ENCODE measurements at places on chromosomes 4 and X.

DNA sequence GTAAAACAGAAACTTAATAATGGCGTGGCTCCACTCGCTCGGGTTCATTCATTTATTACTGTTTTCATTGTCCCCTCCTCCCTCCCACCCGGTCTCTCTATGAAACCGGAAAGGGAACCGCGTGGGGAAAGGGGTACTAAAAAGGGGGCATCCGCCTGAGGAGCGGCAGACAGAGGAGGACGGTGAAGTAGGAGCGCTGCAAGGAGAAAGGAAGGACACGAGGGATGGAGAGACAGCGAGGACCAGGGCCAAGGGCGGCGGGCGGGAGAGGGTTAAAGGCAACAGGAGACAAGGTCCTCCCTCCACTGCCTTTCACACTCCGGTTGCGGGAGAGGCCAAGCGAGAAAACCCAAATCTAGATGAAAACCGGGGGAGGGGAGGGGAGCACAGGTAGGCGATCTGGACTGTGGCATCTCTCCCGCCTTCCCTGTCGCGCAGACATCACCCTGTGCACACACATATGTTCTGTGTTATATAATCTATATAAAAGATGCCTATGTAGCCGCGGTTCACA lies 829 bp downstream of the ELOVL6 start:
- DNase-seq = peak; percentile 55

- no peak for DNase-seq
These were observed 19.5 kb downstream of the PRKG2 start for GRCh38 chr4:81195475-81195874.

GRCh38 chr4:38151873-38152272 lies 191.7 kb downstream of the PTTG2 start:
- DNase-seq = no peak

GRCh38 chr4:3341760-3342159 lies 48.9 kb downstream of the RGS12 start:
- no peak for DNase-seq

DNA sequence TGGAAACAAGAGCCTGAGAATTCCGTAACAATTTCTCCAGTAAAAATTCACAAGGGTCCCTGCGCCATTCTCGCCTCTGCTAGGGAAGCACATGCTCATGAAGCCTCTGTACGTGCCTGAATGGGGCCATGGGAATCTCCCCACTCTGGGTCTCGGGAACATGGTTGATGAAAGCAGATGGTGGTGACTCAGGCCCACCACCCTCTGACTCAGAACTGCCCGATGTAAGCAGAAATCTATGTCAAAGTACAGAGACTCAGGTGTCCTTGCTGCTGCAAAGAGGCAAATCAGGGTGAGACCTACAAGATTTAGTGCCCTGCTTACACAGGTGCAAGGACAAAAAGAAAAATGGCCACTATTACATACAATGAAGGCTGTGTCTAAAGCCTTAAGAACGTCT lies 65.0 kb downstream of the SCD5 start:
- no peak for DNase-seq

DNA sequence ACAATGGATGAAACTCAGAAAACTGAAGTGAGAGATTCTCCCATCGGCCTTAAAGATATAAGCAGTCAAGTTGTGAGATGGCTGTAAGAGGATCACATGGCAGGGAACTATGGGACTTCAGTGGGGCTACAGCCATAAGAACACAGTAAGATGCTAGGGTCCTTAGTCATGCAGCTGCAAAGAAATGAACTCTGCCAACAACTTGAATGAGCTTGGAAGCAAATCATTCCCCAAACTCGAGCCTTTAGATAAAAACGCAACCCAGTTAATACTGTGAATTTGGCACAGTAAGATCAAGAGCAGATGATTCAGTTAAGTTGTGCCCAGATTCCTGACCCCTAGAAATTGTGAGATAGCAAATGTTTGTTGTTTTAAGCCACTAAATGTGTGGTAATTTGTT lies 117.3 kb downstream of the FAM13A start:
- DNase-seq = peak; percentile 20

GRCh38 chr4:184721254-184721653 lies 12.6 kb downstream of the CENPU start:
- DNase-seq = no peak

GRCh38 chrX:8755116-8755515 lies 23.2 kb upstream of the ANOS1 start:
- DNase-seq = no peak

DNA sequence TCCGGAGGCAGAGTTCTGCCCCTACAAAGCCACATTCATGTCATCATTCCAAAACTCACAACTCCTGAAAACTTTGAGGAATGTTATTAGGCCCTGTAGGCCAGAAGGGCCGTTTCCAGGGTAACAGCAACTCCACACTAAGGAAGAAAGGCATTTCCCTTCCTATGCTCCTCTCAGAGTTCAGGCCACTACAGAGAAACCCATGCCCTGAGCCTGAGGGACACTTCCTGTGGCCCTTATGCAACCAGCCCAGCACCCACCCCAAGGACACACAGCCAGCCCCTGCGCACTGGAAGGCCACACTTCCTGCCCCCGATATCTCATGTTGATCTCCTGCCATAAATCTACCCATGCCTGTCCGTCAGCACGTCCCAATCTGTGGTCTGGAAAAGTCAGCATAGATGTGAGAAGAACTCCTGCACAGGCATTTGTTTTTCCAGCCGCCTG lies 289.3 kb downstream of the BCOR start:
- DNase-seq = peak; percentile 77

DNA sequence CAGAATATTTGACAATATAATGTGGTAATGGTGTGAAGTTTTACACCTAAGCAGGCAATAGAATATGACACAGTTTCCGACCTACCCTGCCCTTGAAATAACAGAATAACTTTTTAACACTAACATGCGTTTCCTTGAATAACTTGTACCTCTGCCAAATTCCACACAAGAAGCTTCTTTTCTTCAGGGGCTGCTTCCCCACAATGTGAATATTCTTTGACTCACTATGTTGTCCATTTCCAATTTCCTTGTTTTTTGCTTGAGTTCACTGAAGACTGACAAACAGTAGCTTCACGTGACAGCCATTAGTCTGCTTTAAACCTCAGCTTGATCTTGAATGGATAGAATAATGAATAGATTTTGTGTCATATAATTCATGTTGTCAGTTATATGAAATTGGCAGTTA lies 14.3 kb downstream of the SHROOM3 start:
- no peak for DNase-seq

DNA sequence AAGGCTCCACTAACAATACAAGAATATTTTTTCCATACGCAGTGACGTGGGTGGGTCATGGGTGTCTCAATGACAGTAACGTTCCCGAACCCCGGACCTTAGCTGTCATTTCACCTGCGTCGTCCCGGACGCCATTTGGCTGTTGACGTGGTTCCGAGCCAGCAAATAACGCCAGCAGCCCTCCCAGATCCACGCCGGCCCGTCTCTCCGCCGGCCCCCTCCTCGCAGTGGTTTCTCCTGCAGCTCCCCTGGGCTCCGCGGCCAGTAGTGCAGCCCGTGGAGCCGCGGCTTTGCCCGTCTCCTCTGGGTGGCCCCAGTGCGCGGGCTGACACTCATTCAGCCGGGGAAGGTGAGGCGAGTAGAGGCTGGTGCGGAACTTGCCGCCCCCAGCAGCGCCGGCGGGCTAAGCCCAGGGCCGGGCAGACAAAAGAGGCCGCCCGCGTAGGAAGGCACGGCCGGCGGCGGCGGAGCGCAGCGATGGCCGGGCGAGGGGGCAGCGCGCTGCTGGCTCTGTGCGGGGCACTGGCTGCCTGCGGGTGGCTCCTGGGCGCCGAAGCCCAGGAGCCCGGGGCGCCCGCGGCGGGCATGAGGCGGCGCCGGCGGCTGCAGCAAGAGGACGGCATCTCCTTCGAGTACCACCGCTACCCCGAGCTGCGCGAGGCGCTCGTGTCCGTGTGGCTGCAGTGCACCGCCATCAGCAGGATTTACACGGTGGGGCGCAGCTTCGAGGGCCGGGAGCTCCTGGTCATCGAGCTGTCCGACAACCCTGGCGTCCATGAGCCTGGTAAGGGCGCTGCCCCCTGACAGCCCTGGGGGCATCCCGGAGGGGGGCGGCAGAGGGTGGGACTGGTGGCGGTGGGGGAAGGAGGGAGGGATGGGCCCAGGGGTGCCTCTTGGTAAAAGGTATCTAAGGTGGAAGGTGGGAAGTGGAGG lies at the start of gene CPE:
Gene CPE, plus strand, starts transcription at position 264 of the 933 bp plus-strand sequence. Its CDS starts 214 bp downstream, at position 478.
- peak; percentile 64 for DNase-seq

DNA sequence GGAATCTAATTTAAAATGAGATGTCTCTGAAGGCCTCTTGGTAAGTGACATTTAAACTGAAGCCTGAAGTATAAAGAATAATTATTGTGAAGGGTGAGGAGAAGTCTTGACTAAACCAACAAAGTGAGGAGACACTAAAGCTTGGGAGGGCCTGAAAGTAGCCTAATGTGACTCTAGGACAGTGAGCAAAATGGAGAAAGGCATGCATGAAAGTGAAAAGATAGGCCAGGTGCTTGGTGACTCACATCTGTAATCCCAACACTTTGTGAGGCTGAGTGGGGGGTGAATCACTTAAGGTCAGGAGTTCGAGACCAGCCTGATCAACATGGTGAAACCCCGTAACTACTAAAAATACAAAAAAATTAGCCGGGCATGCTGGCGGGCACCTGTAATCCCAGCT lies 46.9 kb upstream of the SMARCAD1 start:
- DNase-seq = no peak

DNA sequence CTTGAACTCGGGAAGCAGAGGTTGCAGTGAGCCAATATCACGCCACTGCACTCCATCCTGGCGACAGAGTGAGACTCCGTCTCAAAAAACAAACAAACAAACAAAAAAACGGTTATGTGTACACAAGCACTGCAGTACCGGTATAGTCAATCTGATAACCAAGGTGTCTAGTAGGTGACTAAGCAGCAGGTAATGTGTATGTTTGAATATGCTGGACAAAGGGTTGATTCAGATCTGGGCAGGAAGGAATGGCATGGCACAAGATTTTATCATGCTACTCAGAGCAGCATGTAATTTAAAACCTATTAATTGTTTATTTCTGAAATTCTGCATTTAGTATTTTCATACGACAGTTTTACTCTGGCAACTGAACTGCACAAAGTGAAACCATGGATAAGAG lies 41.7 kb downstream of the MAGEC1 start:
- DNase-seq = no peak

DNA sequence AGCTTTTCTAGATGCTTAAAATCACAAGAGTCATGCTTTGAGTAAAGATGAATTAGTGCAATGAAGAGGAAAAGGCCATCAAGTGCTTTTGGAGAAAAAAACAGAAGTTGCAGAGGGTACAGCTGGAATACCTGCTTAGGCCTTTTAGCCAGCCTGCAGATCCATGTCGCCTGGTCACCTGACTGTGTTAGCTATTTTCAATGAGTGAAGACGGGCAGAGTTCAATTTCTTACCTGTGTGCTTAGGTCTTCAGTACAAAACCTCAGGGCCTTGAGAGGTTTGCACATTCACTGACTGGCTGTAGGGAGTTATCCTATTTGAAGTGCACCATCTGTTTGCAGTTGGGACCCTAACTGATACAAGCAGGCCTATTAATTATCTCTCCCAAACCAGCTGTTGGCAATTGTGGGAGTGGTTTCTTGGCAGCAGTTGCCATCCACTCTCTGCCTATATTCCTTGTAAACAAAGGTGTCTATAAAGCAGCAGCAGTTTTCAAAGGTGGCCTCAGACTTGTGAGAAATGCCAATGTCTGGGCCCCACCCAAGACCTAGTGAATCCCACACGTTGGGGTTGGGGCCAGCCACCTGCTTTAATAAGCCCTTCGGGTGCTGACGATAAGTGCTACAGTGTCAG lies 16.3 kb upstream of the FAT1 start:
- no peak for DNase-seq

DNA sequence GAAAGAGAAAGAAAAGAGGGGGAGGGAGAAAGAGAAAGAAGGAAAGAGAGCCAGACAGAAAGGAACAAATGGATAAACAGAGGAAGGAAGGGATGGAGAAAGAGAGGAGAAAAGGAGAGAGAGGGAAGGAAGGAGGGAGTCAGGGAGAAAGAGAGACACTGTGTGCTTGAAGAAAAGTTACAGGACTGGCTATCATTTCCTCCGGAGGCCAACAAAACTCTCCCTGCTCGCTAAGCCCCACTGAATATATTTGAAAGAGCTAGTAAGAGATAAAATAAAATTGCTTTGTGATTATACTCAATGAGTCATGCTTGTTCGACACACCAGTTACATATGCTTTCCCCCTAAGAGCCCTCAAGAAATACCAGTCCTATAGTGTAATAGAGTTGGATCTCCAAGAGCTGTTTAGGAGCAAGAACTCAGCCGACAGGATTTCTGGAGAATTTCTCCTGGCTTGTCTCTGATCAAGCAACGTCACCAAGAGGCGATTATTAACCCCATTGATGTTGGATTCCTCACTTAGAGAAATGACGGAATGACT lies 102.2 kb downstream of the MXRA5 start:
- peak; percentile 17 for DNase-seq

- DNase-seq = no peak
These were observed 21.0 kb downstream of the PLS3 start for GRCh38 chrX:115581759-115582615.

- DNase-seq = no peak
These were observed 165.3 kb upstream of the FAM241A start for GRCh38 chr4:111979921-111980320.

DNA sequence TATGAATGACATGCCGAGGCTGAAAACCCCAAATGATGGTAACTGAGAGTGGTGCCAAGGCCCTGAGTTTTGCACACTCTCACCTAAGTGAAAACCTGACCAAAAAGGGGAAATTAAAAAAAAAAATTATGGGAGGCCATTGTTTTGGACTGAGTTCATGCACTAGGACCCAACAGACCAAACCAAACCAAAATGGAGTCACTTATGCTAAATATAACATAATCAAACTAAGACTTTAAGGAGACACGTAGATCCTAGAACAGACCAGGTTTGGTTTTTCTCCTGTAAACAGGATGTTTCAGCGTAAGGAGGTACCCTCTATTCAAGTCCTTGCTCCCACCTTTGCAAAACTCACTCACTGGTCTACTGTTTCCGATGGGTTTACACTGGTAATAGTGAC lies 453.0 kb downstream of the INPP4B start:
- DNase-seq = no peak

- DNase-seq = peak; percentile 55
These were observed 3.1 kb upstream of the ZFX start for GRCh38 chrX:24146283-24146949.

- DNase-seq = peak; percentile 73
These were observed 39.1 kb upstream of the NSUN7 start for GRCh38 chr4:40710484-40711254.

DNA sequence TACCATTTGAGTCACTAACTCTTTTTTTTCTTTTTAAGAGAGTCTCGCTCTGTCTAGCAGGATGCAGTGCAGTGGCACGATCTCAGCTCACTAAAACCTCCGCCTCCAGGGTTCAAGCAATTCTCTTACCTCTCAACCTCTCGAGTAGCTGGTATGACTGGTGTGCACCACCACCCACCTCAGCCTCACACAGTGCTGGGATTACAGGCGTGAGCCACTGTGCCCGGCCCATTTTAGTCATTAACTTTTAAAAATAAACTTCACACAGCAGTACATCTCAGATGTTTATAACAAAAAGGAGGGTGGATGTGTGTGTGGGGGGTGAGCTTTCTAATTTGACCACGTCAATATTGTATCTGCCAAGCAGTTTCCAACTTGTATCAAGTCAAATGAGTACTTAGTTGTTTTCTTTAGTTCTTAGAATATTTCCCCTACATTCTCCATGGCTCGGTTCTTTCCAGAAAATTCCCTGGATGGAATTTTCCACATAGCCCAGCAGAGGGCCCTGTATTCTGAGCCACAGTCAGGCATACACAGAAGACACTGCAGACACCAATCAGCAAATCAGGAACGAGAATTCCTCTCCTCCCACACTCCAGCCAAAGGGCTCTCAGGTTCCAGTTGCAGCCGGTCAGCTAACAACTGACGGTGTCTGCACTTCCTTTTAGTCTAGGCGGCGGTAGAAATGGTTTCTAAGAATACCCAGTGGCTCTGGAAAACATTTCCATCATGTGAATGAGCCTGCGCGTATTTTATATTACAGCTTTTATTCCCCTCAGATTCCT lies 20.1 kb upstream of the ARAF start:
- peak; percentile 85 for DNase-seq
